ENCODE measurements at places on chromosomes 7 and 10. TPM values are rescaled to one million over a fixed set of nuclear protein-coding genes. Genes with fewer than 3 reads are reported as not detected.

TES gene
- 54.0 TPM for total RNA-seq

ACHE gene
- 2.0 TPM for total RNA-seq

DYDC1 gene
- total RNA-seq = not detected

SLC29A4 gene
- 10.0 TPM for total RNA-seq

TMEM236 gene
- total RNA-seq = 0.12 TPM
